Esophagus muscularis mucosa (tissue), 4 donors: ENCODE measurements at places on chromosomes 5 and 9. TPM values are rescaled to one million over a fixed set of nuclear protein-coding genes. Genes with fewer than 3 reads are reported as not detected.

The FBP1 gene
- 4.6 TPM for total RNA-seq

The WNK2 gene
- 89.9 TPM for total RNA-seq

The PCDHGB2 gene
- 5.0 TPM for total RNA-seq

The GFI1B gene
- total RNA-seq = not detected

The ARL10 gene
- 16.9 TPM for total RNA-seq

DNA sequence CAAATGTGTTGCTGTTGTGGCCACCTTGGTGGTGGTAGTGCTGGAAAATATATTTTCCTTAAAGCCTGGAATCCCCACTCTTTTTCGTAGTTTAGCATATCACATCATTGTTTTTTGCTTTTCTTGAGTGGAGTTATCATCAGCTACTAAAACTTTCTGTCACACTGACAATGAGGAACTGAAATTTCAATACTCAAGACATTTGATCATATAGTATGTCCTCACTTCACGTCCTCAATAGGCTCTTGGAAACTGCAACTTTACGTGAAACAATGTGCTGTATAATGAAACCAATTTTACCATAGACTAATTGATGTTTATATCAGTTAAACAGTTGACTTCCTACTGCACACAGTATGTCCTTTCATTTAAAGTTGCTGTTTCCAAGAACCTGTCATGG lies 265.8 kb downstream of the ADGRV1 start:
- no peak overlapping the region for H3K4me3 ChIP-seq
- DNase-seq = no peak
- H3K27me3 ChIP-seq = no peaks in the 10 kb centered on the region
- H3K36me3 ChIP-seq = no peaks in the 10 kb centered on the region

DNA sequence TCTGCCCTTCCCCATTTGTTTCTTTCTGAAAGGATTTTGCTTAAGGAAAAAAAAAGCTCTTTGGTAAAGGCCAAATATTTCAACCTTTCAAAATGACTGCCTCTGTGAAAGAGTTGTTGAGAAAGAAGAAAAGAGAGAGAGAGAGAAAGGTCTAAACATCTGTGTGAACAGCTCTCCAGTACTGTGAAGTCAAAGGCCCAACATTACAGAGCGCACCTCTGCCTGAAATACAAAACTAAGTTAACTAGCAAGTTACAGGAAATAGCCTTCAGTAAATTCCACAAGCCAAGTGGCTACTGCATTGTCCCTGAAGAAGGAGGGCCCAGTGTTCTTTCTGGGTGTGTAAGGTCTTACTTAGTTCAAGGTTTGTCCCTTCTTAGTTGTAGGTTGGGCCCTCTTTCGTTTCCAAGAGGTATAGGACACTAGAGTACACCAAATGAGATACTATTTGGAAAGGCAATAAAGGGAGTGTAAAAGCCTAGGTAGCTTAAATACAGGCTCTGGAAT lies 104.4 kb downstream of the THBS4 start:
- peaks cover 10% of the 10 kb centered on the region for H3K36me3 ChIP-seq
- no peak for DNase-seq

DNA sequence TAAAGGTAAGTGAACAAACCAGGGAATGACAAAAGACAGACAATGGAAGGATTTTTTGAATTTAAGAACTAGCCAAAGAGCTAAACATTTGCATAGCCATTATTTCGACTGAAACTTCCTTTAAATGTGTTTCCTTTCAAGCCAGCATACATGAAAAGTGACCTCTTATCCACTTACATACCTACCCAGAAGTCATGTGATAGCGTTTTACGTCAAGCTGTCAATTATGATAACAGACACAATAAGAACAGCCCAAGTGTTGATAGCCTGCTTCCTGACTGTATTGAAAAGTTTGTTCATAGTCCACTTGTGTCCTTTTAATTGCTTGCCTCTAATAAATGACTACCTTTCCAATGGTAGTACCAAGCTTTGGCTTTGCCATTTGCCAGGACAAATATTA lies 206.0 kb downstream of the NFIB start:
- no peaks in the 10 kb centered on the region for H3K27me3 ChIP-seq
- H3K4me3 ChIP-seq = no peak overlapping the region
- H3K36me3 ChIP-seq = peaks cover 5% of the 10 kb centered on the region
- no peak for DNase-seq
- H3K27ac ChIP-seq = no peak overlapping the region
- peaks cover 4% of the 10 kb centered on the region for H3K4me1 ChIP-seq

GRCh38 chr5:147530530-147531389 lies 20.9 kb upstream of the DPYSL3 start:
- no peaks in the 10 kb centered on the region for H3K27me3 ChIP-seq
- DNase-seq = no peak
- no peaks in the 10 kb centered on the region for H3K36me3 ChIP-seq
- H3K27ac ChIP-seq = peak overlapping the region; percentile 41

DNA sequence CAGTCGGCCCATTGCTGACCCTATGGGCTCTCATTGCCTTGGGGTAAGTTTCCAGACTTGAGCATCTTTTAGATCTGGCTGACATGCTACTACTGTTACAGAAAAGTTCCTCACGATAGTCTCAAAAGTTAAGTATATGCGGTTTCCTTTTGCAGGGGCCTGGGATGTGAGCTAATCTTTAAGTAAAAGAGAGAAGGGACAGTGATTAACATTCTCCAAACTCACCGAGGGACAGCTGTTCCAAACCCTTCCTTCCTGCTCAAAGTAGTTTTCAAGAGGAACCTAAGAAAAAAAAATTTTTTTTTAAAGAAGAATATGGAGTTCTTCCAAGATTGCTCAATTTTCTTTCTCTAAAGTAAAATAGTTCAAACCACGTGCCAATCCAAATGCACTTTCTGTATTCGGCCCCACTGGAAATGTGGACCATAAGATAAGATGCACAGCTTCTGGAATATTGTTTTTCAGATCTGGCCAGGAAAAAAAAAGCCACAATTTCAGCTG lies 168.0 kb upstream of the SPRY4 start:
- peaks cover 57% of the 10 kb centered on the region for H3K4me1 ChIP-seq
- no peaks in the 10 kb centered on the region for H3K36me3 ChIP-seq
- no peak overlapping the region for H3K4me3 ChIP-seq
- DNase-seq = no peak
- H3K27ac ChIP-seq = peak overlapping the region; percentile 52

- H3K4me1 ChIP-seq = peaks cover 21% of the 10 kb centered on the region
- no peaks in the 10 kb centered on the region for H3K27me3 ChIP-seq
- H3K27ac ChIP-seq = no peak overlapping the region
- no peak for DNase-seq
- no peaks in the 10 kb centered on the region for H3K36me3 ChIP-seq
Observed at GRCh38 chr9:125568621-125569020, 138.4 kb downstream of the MAPKAP1 start.

DNA sequence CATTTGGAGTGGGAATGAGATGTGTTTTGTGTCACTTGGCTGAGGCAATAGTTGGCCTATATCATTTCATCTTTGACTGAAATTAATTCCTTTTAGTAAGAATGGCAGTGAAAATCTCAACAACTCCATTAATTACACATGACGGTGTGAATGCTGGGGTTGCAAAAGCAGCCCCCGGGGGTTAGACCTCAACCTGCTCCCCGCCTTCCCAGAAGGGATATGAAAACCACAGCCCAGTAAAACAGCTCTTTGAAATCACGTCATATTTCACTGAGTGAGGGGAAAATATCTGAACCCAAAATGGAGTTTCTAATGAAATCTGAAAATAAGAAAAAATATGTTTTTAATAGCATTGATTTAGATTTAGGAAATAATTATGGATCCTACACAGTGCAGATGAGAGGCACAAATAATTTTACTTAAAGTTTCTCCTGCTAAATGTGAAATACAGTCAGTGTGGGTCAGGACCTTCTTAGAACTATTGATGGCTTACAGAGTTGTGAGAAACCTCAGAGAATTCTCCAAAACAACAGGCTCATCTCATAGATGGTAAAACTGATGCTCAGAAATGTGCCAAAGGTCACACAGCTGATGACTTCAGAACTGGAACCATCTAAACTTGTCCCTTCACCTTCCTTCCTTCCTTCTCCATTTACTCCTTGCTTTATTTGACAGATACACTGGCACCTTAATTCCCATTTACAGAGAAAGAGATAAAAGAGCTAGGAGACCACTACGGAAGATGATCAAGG lies 96.5 kb downstream of the SPOCK1 start:
- no peak for DNase-seq
- no peaks in the 10 kb centered on the region for H3K36me3 ChIP-seq
- H3K27ac ChIP-seq = no peak overlapping the region
- no peaks in the 10 kb centered on the region for H3K4me1 ChIP-seq
- no peaks in the 10 kb centered on the region for H3K27me3 ChIP-seq
- H3K4me3 ChIP-seq = no peak overlapping the region

GRCh38 chr5:179494774-179495526 lies 55.4 kb upstream of the RUFY1 start:
- no peak for DNase-seq
- no peak overlapping the region for H3K4me3 ChIP-seq
- H3K27ac ChIP-seq = no peak overlapping the region
- no peaks in the 10 kb centered on the region for H3K27me3 ChIP-seq
- no peaks in the 10 kb centered on the region for H3K36me3 ChIP-seq

GRCh38 chr9:101326501-101326900 lies 58.3 kb downstream of the BAAT start:
- H3K4me3 ChIP-seq = no peak overlapping the region
- H3K27ac ChIP-seq = no peak overlapping the region
- H3K27me3 ChIP-seq = no peaks in the 10 kb centered on the region
- H3K4me1 ChIP-seq = peaks cover 5% of the 10 kb centered on the region

GRCh38 chr5:1931604-1932231 lies 49.0 kb upstream of the IRX4 start:
- DNase-seq = no peak
- peak overlapping the region; percentile 56 for H3K4me3 ChIP-seq
- H3K27ac ChIP-seq = peak overlapping the region; percentile 71
- H3K4me1 ChIP-seq = peaks cover 18% of the 10 kb centered on the region

DNA sequence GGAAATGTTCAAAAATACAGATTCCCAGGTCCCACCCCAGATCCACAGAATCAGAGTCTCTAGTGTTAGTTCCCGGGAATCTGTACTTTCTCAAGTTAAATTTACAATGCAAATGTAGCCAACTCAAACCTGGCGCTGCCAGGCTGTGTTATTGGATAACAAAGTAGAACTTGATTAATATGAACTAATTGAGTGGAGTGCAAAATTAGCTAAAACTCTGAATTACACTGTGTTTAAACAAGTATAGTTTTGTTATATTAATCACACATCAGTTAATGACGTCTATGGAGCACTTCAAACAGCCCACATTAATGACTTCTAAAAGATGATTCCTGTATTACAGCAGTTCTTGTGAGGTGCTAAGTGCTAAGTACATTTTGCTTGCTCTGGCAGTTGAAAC lies 32.4 kb upstream of the CYFIP2 start:
- H3K27ac ChIP-seq = no peak overlapping the region
- H3K36me3 ChIP-seq = no peaks in the 10 kb centered on the region
- H3K4me3 ChIP-seq = no peak overlapping the region
- DNase-seq = no peak

DNA sequence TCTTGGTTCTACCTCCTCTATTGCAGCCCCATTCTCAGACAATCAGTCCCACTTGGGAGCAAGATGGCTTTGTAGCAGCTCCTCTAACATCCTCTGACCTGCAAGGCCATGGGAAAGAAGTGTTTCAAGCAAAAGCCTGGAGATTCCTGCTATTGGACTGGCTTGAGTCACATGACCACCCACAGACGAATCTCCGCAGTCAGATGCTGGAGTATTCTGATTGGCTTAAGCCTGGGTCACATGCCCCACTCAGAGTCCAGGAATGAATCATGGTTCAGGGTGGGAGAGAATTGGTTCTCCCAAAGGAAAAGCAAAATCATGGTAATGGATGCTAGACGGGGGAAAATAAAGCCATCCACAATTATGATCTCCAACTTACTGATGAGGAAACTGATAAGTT lies 22.6 kb upstream of the LMX1B start:
- H3K27me3 ChIP-seq = peaks cover 4% of the 10 kb centered on the region
- H3K4me1 ChIP-seq = peaks cover 22% of the 10 kb centered on the region
- H3K27ac ChIP-seq = no peak overlapping the region

DNA sequence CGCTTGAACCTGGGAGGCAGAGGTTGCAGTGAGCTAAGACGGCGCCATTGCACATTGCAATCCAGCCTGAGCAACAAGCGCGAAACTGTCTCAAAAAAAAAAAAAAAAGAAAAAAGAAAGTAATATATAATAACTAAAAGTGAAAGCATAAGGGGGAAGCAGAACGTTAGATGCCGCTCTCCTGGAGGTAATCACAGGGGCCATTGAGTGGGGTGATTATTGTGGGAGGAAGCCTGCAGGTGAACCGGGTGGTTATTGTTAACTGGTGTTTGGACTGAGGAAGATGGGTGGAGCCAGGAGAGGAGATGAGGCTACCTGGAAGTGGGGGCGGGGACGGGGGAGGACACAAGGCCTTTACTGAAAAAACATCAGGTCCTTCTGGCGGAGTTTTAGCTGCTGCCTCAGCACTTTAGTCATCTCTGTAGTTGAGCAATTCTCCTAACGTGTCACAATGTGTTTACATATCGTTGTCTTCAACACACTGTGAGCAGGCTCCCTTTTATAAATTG lies 5.3 kb upstream of the TJP2 start:
- peaks cover 22% of the 10 kb centered on the region for H3K4me1 ChIP-seq
- H3K27ac ChIP-seq = no peak overlapping the region
- H3K4me3 ChIP-seq = no peak overlapping the region

- no peak overlapping the region for H3K4me3 ChIP-seq
- H3K27me3 ChIP-seq = no peaks in the 10 kb centered on the region
- H3K27ac ChIP-seq = no peak overlapping the region
- H3K4me1 ChIP-seq = no peaks in the 10 kb centered on the region
- DNase-seq = no peak
- no peaks in the 10 kb centered on the region for H3K36me3 ChIP-seq
Observed at GRCh38 chr5:115723220-115723619, 93.2 kb downstream of the CDO1 start.

GRCh38 chr9:6716766-6717165 lies 41.0 kb upstream of the KDM4C start:
- no peaks in the 10 kb centered on the region for H3K27me3 ChIP-seq
- H3K4me3 ChIP-seq = peak overlapping the region; percentile 45
- H3K27ac ChIP-seq = no peak overlapping the region
- H3K36me3 ChIP-seq = no peaks in the 10 kb centered on the region

DNA sequence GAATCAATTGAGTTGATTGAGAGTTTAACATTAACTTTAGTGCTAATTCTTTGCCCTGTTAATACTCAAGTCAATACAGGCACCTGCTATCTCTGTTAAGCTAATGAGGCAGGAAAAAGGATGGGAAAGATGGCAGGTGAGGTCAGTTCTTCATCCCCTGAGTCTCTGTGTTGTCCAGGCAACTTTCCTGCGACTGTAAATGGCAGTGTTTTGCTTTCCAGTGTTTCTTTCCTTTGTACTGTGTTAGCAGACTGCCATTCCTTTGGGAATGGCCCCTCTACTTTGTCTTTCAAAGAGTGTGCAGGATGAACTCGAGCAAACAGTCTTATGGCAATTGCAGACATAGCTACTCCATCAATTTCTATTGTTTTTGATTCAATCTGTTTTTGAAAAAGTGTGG lies 202.2 kb upstream of the VLDLR start:
- no peaks in the 10 kb centered on the region for H3K36me3 ChIP-seq
- no peak overlapping the region for H3K27ac ChIP-seq
- no peaks in the 10 kb centered on the region for H3K27me3 ChIP-seq
- DNase-seq = no peak
- no peaks in the 10 kb centered on the region for H3K4me1 ChIP-seq

GRCh38 chr5:88718736-88719135 lies 164.2 kb downstream of the MEF2C start:
- H3K27me3 ChIP-seq = no peaks in the 10 kb centered on the region
- H3K4me3 ChIP-seq = no peak overlapping the region
- no peaks in the 10 kb centered on the region for H3K4me1 ChIP-seq
- no peak overlapping the region for H3K27ac ChIP-seq
- DNase-seq = no peak
